ENCODE measurements at places on chromosomes 16 and 17.

GRCh38 chr17:64326420-64327054, 63.5 kb upstream of the TEX2 start:
- DNase-seq: no peak

DNA sequence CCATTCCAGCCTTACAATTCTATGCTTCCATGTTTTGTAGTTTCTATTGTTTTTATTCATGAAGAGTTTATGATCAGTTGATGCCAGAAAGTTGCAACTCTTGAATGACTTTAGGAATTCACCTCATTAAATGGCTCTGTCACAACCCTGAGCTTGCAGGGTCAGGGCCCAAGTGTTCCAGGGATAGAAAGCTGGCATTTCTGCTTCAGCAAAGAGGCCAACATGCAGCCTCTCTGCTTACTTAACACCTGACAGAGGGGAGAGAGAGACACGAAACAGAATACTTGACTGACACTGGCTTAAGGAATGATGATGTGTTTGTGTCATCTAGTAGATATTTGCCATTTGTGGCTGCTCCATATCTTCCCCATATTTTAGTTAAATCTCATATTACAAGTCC, 328.1 kb downstream of the CA10 start:
- no peak for DNase-seq

GRCh38 chr17:18038149-18038850, 668 bp downstream of the ATPAF2 start:
- DNase-seq: peak; percentile 49

GRCh38 chr17:14594690-14595089, 293.8 kb downstream of the HS3ST3B1 start:
- DNase-seq: no peak

DNA sequence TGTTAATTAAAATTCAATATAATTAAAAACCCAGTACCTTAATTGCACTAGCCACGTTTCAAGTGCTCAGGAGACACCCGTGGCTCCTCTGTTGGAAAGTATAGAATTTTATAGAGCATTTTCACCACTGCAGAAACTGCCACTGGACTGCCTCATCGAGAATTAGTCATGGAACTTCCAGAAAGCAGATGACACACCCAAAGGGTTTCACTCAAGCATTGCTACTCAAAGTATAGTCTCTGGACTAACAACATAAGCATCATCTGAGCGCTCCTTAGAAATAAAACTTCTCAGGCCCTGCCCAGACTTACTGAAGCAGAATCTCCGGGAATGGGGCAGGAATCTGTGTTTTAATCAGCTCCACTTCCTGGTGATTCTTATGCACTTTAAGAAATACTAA, 63.5 kb upstream of the GPR139 start:
- DNase-seq: no peak

DNA sequence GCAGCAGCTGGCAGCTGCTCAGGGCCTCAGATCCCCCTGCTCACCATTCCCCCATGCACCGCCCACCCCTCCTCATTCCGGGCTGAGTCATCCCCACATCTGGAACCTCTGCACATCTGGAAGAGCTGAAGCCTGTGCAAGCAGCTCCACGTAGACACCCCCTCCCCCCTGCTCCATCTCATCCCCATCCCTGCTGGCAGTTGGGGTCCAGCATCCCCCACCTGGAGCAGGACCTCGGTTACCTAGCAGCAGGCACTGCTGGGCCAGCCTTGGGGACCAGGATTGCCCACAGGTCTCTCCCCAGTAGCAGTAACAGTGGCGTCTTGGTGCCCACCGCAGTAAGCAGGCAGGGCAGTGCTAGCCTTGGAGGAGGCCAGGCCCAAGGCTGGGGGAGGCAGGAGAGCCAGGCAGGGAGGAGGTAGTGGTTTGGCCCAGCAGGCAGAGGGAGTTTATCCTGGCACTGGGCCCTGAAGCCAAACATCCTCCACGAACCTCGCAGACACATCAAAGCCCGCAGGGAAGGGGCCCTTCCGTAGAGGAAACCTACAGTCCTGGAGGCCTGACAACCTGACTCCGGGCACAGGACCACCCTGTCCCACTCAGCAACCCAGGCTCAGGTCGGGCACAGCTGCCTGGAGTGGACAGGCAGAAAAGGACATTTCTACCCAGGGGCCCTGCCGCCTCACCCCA, 7.7 kb upstream of the TMEM92 start:
- DNase-seq: no peak

DNA sequence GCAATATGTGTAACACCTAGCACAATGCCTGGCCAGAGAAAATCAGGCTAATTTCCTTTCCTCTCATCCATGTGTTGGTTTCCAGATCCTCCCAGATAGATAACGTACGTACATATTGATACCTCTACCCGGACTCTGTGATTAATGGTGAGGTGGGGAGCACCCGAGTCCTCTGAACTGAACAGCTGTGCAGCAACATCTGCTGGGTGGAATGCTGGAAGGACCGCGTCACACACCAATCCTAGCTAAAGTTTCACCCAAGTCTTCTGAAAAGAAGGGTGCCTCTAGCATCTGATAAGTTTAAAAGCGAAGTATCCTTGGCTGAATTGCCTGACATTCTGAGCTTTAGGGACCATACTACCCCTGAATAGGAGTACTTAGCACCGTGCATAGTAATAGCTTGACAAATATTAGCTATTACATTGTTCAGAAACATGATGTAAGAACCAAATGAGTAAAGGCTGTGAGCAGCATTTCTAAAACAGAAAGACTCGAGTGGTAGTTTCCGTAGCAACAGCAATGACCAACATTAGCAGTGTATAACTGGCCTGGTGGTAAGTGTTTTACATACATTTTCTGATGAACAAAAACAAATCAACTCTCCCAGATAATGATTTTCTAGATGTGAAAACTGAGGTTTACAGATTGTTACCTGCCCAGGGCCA, 91.4 kb downstream of the SYCE1L start:
- DNase-seq: no peak

GRCh38 chr17:31308372-31309334, 5.2 kb downstream of the EVI2B start:
- DNase-seq: no peak

- no peak for DNase-seq
Measured at GRCh38 chr16:50591800-50592771, 43.9 kb downstream of the NKD1 start.

DNA sequence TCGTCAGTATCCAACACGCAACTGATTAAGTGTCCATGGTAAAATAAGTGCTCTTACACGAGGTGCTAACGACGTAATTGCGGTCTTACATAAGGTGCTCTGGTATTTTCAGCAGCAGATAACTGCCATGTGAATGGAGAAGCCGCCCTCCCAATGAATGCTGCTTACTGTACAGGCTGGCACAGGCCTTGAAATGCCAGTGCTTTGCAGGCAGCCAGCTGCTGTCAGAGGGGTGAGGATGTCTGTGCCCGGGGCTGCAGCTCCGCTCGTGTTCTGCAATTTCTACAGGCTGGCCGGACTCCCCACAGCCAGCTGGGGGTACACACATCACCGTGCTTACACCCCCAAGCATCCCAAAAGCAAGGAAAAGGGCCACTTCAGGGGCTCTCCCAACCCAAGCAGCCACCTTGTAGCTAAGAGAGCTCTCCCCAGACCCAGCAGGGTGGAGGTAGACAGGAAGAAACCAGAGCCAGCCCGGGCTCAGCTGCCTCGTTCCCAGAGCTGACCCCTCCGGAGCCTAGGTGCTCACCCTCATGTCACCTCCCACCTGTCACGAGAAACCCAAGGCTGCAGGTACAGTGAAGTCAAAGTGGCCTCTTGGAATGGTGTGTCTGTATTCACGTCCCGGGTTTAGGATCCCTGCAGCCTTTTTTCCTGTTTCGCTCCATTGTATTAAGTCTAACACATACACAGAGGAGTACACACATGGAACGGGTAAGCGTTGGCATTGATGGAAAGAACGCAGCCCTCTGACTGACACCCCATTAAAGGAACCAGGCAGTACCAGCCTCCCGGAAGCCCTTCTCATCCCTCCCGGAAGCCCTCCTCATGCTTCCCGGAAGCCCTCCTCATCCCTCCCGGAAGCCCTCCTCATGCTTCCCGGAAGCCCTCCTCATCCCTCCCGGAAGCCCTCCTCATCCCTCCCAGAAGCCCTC, 27.2 kb upstream of the RPH3AL start:
- DNase-seq: no peak

DNA sequence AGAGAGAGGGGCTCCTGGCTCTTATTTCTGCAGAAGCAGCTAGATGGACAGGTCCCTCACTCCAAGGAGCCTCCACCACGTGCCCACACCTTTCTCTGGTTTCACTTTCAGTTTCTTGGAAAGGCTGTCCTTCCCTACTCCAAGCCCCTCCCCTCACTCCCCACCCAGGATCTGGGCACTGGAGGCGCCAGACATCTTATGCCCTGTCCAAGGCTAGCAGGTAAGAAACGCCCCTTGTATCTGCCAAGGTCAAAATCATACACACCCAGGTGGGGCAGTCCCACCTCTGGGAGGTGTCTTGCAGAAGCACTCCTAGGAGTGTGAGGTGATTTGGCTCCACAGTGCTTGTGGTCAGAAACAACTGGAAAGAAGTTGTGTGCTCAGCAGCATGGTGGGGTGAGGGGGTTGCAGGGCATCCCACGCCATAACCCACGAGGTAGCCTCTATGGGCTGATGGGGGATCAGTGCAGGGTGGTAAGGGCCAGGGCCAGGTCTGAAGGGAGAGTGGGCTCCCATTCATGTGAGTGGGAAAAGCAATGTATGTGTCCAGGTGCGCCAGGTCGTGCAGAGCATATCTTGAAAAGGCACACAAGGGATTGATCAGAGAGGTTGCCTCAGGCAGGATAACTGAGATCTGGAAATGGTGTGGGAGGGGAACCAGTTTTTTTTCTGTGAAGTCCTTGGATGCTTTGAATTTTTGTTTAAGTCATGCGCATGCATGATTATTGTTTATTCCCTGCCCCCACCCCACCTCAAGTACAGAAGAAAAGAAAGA, 31.8 kb upstream of the PRM1 start:
- peak; percentile 12 for DNase-seq

- no peak for DNase-seq
Measured at GRCh38 chr17:28875848-28876550, 21.2 kb downstream of the ERAL1 start.

GRCh38 chr16:57516176-57516725, 20.1 kb downstream of the CCDC102A start:
- DNase-seq: no peak

DNA sequence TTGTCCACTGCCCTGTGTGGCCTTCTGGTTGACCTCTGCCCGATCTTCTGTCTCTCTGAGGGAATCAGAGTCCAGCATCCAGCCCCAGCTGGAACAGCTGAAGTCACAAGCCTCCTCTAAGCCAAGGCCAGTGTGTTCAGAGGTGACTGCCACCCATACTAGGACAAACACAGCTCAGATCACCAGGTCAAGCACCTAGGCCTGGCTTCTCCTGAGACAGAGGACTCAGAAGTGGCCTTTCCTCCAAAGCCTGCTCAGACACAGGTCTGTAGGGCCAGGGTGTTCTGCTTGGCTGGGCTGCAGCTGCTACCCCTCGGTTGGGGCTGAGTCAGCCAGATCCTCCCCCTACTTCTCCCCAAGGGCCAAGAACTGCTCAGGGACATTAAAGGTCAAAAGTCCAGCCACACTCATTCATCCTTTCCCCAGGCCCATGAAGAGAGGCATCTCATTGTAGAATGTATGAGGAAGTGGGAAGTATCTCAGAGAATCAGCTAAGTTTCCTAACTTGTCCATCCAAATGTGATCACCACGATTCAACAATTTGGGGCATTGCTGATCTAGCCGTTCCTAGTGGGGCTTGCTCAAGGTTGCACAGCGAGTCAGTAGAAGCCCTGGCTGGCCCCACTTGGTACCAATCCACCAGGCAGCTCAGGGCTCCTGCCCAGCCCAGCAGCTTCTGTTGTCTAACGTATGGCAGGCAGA, 7.6 kb downstream of the SLC46A1 start:
- DNase-seq: no peak

- no peak for DNase-seq
Measured at GRCh38 chr17:5139458-5139732, 23.6 kb downstream of the USP6 start.

DNA sequence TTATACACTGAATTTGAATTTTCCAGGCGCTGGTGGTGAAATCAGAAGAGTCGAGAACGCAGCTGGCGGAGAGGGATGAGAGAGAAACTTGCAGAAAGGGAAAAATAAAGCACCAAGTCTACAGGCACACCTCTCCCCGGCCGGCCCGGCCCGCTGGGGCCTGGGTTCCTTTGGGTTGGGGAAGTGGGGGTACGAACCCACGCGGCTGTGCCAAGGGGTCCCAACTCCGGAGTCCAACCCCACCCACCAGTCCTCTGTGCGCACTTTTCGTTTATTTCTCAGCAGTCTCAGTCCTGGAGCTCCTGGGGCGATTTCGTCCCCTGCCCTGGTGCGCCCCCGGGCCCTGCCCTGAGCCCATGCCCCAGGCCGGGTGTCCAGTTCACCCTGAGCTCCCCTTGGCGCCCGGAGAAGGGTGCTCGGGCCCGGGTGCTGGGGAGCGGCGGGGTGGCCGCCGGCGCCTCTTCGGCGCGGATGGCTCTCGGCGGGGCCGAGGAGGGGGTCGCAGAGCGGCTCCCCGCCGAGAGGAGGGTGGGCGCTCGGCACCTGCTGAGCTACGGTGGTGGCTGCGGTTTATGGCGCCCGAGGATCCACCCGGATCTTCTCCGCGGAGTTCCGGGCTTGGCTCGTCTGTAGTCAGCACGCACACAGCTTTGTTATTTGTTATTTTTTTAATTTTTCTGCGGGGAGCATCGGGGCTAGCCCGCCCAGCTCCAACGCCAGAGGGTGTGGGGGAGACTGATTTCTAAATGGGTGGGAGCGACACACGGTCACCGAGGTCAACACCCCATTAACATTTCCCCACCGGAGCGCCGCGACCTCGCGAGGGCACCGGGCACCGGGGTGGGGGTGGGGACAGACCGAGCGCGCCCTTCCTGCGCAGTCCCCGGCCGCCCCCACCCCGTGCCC, 15.7 kb upstream of the CBX8 start:
- DNase-seq: no peak

GRCh38 chr17:78735832-78736525, 46.1 kb downstream of the CYTH1 start:
- no peak for DNase-seq

GRCh38 chr17:79201536-79202227, 127.1 kb downstream of the ENGASE start:
- no peak for DNase-seq

- DNase-seq: no peak
Measured at GRCh38 chr16:65861131-65861731, 505.3 kb upstream of the CDH5 start.

- DNase-seq: peak; percentile 60
Measured at GRCh38 chr16:11224096-11224893, 31.7 kb downstream of the SOCS1 start.

GRCh38 chr16:74252329-74252728, 44.3 kb upstream of the PSMD7 start:
- no peak for DNase-seq

- peak; percentile 69 for DNase-seq
Measured at GRCh38 chr16:1825864-1826690, 548 bp downstream of the HAGH start.

DNA sequence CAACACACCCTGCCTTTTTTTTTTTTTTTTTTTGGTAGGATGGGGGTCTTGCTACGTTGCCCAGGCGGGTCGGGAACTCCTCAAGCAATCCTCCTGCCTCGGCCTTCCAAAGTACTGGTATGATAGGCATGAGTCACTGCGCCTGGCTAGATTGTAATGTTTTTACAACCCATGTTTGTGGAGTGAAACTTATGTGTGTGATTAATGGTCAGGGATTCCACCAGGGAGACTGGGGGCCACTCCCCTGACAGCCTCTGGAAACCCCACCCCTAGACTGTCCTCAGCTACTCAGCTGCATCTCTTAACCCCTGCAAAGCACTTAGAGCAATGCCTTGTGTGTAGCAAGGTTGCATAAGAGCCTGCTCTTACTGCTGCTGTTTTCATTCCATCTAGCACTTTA, 220.5 kb downstream of the PARN start:
- no peak for DNase-seq

Data from stimulated activated CD4-positive, alpha-beta T cell treated with anti-CD3 and anti-CD28 coated beads, Interleukin-4, amount 100 ng/mL, for 24 hours (primary cell).